ENCODE measurements at places on chromosomes 4 and X.

DNA sequence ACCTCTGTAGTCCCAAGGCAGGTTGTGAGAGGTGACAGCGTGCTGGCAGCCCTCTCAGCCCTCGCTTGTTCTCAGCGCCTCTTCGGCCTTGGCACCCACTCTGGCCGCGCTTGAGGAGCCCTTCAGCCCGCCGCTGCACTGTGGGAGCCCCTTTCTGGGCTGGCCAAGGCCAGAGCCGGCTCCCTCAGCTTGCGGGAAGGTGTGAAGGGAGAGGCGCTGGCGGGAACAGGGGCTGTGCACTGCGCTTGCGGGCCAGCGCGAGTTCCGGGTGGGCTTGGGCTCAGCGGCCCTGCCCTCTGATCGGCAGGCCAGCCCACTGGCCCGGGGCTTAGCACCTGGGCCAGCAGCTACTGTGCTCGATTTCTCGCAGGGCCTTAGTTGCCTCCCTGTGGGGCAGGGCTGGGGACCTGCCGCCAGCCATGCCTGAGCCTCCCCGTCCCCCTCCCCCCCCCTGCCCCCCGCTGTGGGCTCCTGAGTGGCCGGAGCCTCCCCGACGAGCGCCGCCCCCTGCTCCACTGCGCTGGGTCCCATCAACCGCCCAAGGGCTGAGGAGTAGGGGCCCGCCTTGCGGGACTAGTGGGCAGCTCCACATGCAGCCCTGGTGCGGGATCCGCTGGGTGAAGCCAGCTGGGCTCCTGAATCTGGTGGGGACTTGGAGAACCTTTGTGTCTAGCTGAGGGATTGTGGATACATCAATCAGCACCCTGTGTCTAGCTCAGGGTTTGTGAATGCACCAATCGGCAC, 347.6 kb downstream of the KLHL13 start:
- no peak for DNase-seq

DNA sequence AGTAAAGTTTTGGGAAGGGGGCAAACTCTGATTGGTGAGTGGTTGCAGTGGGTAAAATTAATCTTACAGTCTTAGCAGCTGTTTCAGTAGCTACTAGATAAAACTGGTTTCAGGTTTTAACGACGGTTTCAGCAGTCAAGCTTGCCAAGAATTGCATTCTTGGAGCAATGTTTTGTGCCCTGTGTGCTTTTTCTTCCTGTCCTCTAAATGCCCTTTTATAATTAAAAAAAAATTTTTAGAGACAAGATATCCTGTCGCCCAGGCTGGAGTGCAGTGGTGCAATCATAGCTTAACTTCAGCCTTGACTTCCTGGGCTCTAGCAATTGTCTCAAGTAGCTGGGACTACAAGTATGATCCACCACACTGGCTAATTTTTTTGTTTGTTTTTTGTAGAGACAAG, 6.3 kb upstream of the PPEF2 start:
- no peak for DNase-seq

DNA sequence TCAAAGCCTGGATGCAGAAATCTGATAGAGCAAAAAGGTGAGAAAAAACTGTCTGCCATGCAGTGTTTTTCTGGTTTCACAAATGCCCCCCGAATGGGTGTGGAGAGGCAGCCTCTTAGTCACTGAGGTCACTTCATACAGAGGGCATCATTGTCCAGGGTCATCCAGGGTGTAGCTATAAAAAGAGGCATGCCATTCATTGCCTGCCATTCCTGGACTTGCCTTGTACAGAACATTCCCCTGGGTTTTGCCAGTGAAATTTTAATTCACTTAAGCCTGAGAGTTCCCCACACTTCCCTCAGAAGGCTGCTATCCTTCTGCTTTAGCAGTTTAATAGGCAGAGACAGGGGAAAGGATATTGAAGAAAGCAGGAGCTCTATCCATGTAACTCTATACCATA, 230.3 kb downstream of the UNC5C start:
- DNase-seq: no peak

- DNase-seq: no peak
These were observed 19.0 kb downstream of the SPRY1 start for GRCh38 chr4:123415576-123415975.

DNA sequence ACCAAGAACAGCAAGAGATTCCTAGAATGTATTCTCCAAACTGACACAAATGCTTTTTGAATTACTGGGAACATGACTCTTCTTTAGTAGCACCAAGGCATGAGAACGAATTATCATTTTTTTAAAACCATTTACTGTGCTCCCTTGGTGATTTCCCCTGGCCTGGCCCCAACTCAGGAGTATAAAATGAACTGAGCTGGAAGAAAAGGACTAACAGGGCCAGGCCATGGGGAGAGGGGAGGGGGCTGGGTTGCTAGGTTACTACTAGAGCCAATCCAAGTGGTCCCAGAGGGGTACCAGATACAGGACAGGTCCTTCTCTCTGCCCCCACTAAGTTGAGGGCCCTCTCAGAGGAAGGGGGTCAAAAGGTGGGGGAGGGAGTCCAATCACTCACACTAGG, 23.1 kb downstream of the SASH3 start:
- no peak for DNase-seq

DNA sequence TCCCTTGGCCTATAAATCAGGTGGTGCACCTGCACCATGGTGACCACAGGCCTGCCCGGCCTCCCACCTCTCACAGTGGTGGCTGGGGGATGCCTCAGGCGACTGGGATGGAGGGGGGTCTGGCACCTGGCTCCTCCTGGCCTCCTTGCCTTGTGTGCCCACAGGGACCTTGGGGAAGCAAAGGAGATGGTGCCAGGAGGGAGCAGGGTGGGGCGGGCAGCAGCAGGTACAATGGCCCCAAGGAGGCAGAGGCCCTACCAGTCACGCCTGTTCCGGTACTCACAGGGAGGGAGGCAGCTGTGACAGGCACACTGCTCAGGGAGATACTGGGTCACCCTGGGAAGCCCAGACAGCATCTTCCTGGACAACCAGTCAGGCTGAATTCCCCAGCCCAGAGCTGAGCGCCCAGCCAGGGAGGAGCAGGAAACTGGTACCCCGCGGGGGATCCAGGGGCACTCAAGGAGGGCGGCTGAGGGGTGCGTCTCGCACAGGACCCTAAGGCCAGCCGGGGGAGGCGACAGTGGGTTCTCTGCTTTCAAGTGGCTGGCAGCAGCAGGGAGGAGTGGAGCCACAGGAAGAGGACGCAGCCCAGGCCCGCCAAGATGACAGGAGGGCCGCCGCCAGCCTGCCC, 1.2 kb upstream of the TREX2 start:
- no peak for DNase-seq

DNA sequence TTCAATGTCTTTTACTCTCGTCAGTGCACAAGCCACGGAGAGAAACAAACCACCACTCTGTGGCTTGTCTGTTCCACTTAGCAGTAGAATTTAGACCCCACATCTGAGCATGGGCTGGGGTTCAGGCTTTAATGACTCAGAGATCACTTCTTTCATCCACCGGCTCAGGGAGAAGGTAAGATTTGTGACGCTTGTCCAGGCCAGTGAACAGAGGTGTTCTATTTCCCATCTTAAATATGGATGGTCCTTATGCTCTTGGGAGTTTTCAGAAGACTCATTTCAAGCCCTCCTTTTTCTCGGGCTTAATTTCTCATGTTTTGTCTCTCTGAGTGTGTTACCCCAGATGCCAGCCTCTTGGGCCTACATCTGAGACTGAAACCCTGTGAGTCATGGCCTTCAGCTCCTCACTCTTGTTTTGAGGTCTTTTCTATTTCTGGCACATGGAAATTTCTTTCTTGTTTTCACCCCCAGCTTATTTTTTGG, 127.4 kb upstream of the SFRP2 start:
- DNase-seq: no peak

- DNase-seq: peak; percentile 49
These were observed 130.5 kb upstream of the SMAD1 start for GRCh38 chr4:145351162-145351561.

DNA sequence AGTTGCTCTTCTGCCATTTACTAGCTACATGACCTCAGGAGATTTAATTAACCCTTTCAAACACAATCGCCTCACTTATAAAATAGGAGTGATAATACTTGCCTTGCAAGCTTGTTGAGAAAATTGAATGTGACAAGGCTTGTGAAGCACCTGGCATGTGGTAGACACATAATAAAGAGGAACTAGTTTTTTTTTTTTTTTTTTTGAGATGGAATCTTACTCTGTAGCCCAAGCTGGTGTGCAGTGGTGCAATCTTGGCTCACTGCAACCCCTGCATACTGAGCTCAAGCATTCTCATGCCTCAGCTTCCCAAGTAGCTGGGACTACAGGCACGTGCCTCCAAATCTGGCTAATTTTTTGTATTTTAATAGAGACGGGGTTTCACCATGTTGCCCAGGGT, 73.7 kb upstream of the STIM2 start:
- no peak for DNase-seq
